ENCODE measurements at places on chromosomes 4 and X.

GRCh38 chr4:24321616-24322015 is 262.7 kb downstream of the DHX15 start:
- DNase-seq: no peak

DNA sequence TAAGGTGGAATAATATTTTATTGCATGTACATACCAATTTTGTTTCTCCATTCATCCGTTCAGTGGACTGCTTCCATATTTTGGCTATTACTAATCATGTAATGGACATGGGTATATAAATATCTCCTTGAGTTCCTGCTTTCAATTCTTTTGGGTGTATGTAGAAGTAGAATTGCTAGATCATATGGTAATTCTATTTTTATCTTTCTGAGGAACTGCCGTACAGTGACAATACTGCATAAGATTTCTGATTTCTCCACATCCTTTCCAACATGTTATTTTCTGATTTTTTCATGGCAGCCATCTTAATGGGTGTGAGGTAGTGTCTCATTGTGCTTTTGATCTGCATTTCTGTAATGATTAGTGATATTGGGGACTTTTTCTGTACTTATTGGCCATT is 19.2 kb downstream of the ALPK1 start:
- DNase-seq: no peak

GRCh38 chr4:36172656-36173055 is 71.7 kb downstream of the ARAP2 start:
- DNase-seq: no peak

GRCh38 chrX:2618516-2618915 is 72.6 kb upstream of the CD99 start:
- no peak for DNase-seq

DNA sequence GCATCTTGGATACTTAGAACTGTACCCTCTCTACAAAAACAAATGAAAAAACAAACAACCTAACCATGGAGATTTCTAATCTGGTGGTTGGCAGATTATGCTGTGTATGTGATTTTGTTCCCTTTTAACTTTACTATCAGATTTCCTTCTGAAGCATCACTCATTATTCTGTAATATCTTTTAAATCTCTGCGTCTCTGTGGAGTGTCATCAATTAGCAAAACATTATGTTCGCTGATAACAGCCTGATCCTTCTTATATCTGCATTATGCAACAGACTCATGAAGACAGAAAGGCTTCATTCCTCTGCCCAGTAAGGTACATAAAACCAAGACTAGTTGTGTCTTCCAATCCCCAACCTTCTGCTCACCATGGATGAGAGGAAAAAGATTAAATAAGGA is 110.3 kb upstream of the PDE5A start:
- DNase-seq: no peak

DNA sequence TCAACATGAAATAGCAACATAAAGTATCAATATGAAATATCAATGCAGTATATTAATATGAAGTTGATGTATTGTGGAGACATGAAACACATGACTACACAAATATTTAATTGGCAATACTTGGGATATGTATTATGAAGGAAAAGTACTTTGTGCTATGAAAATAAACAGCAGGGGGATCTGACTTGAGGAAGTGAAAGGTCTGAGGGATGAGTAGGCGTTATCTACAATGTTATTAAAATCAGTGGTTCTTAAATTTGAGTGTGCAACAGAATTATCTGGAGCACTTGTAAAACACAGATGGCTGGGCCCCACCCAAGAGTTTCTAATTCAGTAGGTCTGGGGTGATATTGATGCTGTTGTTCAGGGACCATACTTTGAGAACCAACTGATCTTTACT is 27.4 kb upstream of the ARX start:
- DNase-seq: no peak
